ENCODE measurements at places on chromosomes 13 and 19. TPM values are rescaled to one million over a fixed set of nuclear protein-coding genes. Genes with fewer than 3 reads are reported as not detected.

DNA sequence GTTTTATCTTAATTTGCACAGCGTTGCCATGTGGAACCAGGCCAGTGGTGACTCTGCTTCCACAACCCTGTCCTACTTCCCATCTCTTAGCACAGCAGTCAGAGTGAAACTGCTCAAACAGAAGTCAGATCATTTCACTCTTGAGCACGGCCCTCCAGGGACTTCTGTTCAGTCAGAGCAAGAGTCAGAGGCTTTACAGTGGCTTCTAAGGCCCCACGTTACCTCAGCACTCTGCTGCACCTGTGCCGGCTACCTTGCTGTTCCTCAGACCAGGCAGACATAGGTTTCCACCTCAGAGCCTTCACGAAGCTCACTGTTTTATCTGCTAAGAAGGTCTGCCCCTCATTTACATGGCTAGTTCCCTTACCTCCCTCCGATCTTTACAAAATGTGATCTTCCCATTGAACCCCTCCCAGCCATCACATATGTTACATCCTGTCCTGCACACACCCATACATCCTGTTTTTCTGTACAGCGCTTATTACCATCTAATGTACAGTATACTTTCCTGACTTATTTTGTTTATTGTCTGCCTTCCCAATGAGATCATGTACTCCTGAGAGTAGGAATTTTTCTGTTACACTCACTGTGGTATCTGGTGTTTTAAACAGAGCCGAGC is 41.6 kb downstream of the TM9SF2 start:
- DNase-seq, result no peak

DNA sequence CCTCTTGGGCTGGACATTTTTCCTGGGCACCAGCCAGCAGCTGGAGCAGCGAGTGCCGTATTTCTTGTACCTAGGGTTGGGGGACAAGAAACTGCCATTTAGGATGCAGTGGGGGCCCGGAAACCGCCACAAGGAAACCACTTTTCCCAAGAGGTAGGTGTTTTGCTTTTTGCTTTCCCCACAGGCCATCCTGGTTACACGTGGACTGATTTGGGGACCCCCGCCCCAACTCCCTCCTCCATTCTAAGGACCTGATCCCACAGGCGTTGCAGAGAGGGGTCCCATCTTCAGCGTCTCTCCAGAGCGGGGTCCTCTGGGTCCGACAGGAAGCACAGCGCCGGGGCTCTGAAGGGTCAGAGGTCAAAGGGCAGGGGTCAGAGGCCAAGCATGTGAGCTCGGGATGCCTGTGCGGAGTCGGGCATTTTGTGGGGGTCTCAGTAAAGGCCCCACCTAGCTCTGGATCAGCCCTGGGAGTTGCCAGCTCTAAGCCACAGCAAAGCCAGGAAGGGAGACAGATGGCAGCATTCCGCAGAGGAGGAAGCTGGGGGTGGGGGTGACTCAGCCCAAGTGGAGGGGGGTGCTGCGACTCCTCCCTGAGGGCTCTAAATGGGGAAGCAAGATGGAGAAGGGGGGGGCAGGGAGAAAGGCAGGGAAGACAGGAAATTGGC is 4.3 kb downstream of the ZGLP1 start:
- no peak for DNase-seq

Gene KISS1R
- 0.25 TPM for polyA plus RNA-seq

DNA sequence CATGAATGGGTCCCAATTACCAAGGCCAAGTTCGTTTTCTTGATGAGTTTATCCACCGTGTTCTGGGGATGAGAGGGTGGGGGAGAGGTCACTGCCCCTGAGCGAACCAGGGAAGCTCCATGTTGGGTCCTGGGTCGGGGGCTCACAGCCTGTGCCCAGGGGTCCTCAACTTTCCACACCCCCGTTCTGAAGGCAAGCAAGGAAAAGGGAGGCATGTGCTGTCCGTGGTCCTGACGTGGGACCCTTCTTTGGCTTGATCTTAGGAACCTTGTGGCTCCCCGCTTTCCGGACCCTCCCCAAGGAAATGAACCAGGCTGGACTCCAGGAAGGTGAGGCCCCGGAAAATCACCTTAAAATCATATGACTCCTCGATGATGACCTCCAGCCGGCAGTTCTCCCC is 18.2 kb upstream of the MEIS3 start:
- DNase-seq, result no peak

- DNase-seq, result no peak
These were observed 97.0 kb upstream of the GPR183 start for GRCh38 chr13:99404005-99404755.
